ENCODE measurements at places on chromosomes 12 and 14.

DNA sequence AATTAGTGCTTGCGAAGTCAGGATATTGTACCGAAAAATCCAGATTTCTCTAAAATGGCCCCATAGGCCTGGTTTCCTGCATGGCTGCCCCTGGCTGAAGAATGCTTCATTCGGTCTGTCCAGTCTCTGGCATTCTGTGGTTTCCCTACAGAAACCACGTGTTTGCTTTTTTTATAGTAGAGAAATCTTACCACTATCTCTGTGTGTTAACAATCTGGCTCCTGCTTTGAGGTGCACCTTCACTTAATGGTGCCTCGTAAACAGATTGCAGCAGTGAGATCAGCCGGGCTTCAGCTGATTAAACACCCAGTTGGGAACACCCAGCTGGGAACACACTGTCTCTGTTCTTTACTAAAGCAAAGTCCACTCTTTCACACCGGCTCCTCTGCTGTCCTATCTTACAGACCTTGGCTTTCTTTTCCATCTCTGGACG lies 6.7 kb upstream of the DNAAF2 start:
- H3K27me3 ChIP-seq, result no peaks in the 10 kb centered on the region
- H3K4me3 ChIP-seq, result no peak overlapping the region
- no peak for DNase-seq
- H3K4me1 ChIP-seq, result no peaks in the 10 kb centered on the region
- H3K36me3 ChIP-seq, result 0 out of 2 replicates have a peak, but pooled peaks cover 3% of the 10 kb centered on the region
- H3K27ac ChIP-seq, result no peak overlapping the region

DNA sequence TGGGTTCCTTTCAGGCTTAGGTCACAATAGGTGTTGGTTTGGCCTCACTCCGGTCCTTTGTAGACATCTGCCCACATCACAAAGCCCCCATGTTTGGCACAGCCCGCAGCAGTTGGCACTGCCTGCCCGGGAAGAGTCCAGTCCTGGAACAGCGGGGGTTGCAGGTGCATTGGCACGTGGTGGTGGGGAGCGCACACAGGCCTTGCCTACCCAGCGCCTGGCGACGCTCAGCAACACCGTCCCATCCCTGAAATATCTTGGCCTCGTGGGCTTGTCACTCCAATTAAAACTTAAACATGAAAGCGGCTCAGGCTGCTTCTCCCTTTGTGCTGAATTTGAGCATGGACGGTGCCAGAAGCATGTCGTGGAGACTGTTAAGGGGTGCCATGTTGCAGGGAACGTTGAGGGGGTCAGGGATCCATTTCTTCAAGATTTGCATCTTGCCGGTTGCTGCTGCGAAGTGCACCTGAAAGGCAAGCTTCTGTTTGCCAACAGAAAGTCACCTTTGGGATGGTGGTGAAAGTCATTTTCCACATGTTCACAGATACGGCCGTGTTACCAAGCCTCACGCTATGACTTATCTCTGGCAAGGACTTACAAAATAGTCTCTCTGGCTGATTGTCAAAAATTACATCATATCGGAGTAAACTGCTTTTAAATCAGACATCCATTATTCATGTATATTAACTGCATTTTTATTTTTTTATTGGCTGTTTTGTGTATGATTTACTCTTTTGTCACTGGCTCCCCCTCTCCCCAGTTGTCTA lies 91.5 kb downstream of the FBXW8 start:
- H3K36me3 ChIP-seq, result no peaks in the 10 kb centered on the region
- no peaks in the 10 kb centered on the region for H3K27me3 ChIP-seq
- no peak for DNase-seq
- H3K4me1 ChIP-seq, result no peaks in the 10 kb centered on the region
- no peak overlapping the region for H3K27ac ChIP-seq

GRCh38 chr12:14928931-14929330 lies 9.4 kb downstream of the ERP27 start:
- H3K36me3 ChIP-seq, result no peaks in the 10 kb centered on the region
- DNase-seq, result no peak
- H3K4me1 ChIP-seq, result no peaks in the 10 kb centered on the region
- H3K4me3 ChIP-seq, result no peak overlapping the region
- H3K27me3 ChIP-seq, result no peaks in the 10 kb centered on the region

- no peaks in the 10 kb centered on the region for H3K36me3 ChIP-seq
- no peaks in the 10 kb centered on the region for H3K4me1 ChIP-seq
- no peaks in the 10 kb centered on the region for H3K27me3 ChIP-seq
- DNase-seq, result no peak
- H3K27ac ChIP-seq, result no peak overlapping the region
These were observed 86.0 kb downstream of the AACS start for GRCh38 chr12:125151284-125151683.

GRCh38 chr12:67669217-67669933 lies 20.8 kb downstream of the DYRK2 start:
- no peaks in the 10 kb centered on the region for H3K36me3 ChIP-seq
- H3K27me3 ChIP-seq, result no peaks in the 10 kb centered on the region
- H3K4me1 ChIP-seq, result no peaks in the 10 kb centered on the region

DNA sequence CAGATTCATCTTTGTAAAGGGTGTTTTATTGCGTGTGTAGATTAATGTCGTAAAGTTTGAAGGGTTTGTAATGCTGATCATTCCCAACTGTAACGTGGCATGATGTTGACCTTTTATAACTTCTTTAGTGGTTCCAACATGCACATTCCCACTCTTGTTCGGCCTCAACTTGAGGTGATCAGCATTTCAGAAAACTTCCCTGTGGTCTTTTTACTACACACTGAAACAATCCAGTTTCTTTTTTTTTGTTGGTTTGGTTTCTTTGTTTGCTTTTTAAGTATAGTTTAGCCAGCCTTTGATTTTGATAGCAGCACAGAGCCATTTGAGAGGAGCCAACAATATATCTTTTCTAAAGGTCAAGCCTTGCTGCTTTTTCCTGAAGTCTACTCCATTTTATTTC lies 22.8 kb downstream of the UTP20 start:
- H3K27me3 ChIP-seq, result no peaks in the 10 kb centered on the region
- H3K4me3 ChIP-seq, result no peak overlapping the region
- no peak for DNase-seq
- H3K27ac ChIP-seq, result no peak overlapping the region
- H3K36me3 ChIP-seq, result peaks cover 62% of the 10 kb centered on the region

DNA sequence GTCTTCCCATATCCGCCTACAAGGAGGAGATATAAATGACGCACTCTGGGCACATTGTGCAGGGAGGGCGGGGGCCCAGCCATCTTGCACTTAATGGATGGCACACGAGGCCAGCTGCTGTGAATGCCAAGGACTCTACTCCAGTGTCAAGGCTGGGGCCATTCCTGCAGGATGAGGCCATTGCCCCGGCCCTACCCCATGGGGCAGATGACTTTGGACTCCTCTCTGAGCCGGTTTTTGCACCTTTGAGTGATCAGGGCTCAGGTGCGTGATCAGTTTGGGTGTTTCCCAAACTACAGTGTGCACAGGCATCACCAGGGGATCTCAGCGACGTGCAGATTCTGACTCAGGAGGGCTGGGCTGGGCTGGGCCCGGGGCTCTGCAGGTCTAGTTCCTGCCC lies 16.1 kb downstream of the MMAB start:
- H3K27me3 ChIP-seq, result no peaks in the 10 kb centered on the region
- H3K27ac ChIP-seq, result no peak overlapping the region
- no peaks in the 10 kb centered on the region for H3K4me1 ChIP-seq
- H3K36me3 ChIP-seq, result no peaks in the 10 kb centered on the region
- no peak for DNase-seq
- no peak overlapping the region for H3K4me3 ChIP-seq
